Activated T-cell treated with anti-CD3 and anti-CD28 coated beads for 1 hour (primary cell): ENCODE measurements at places on chromosomes 13 and 19.

GRCh38 chr19:49968279-49968922, 7.4 kb upstream of the SIGLEC11 start:
- DNase-seq, result no peak

- DNase-seq, result no peak
Measured at GRCh38 chr13:42859760-42860159, 78.4 kb downstream of the FAM216B start.

DNA sequence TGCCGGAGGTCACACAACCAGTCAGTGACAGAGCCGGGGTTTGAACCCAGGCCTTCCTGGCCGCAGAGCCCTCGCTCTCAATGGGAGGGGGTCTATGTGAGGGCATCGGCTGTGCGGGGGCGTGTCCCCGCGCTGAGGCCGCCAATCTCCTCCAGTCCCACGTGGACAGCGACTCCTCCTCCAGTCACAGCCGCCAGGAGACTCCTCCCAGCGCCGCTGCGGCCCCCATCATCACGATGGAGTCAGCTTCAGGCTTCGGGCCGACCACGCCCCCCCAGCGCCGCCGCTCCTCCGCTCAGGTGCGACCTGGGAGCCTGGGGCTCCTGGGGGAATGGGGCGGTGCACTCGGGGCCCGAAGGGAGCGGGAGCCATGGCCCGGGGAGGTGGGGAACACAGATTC, 6.0 kb downstream of the SPRED3 start:
- peak; percentile 50 for DNase-seq

- no peak for DNase-seq
Measured at GRCh38 chr13:26923824-26924605, 163.4 kb upstream of the GPR12 start.

DNA sequence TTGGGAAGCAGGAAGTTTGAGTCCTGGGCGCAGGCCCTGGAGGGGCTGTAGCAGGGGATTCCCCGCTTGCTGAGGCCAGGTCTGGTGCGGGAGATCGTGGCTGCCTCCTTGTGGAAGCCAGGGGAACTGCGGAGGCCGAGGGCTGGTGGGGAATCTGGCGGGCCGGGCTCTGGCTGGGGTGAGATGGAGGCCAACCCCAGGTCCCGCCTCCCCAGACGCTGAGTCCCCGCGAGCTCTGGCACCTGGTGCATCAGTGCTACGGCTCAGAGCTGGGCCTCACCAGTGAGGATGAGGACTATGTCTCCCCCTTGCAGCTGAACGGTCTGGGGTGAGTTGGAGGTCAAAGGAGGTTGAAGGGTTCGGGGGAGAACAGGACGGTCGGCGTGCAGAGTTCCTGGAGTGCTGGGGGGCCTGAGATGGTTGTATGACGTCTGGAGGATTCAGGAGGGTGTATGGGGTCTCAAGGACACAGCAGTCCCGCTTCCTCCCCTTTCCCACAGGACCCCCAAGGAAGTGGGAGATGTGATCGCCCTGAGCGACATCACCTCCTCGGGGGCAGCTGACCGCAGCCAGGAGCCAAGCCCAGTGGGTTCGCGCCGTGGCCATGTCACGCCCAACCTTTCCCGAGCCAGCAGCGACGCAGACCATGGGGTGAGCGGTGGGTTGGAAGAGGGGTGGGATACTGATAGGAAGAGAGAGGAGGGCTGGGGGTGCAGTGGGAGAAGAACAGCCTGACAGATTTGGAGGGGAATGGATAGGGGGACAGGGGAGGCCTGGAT, 13.1 kb downstream of the GRAMD1A start:
- DNase-seq, result peak; percentile 73
